ENCODE measurements at places on chromosomes 5 and 9.

- DNase-seq, result no peak
Measured at GRCh38 chr5:152052470-152052869, 127.8 kb upstream of the GLRA1 start.

- DNase-seq, result no peak
Measured at GRCh38 chr9:34508463-34508862, 14.3 kb downstream of the ENHO start.

GRCh38 chr9:31730398-31730797 is 654.0 kb upstream of the ACO1 start:
- no peak for DNase-seq

GRCh38 chr9:89975024-89975423 is 370.2 kb downstream of the GADD45G start:
- no peak for DNase-seq

DNA sequence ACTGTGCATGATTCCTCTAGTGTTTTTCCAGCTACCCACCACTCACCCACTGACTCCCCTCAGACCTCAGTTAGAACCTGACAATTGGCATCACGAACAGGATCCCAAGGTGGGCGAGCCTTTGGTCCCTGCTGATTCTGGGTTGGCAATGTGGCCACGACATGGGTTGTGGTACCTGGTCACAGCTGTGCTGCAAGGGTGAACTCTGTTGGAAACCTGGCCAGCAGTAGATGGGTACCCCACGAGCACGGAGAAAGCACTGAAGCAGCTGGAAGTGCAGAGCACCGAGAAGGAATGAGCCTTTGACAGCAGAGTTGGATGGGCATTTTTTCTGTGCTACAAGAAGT is 180.1 kb downstream of the PDE4D start:
- no peak for DNase-seq

- DNase-seq, result no peak
Measured at GRCh38 chr5:33337637-33337992, 103.2 kb upstream of the TARS1 start.

DNA sequence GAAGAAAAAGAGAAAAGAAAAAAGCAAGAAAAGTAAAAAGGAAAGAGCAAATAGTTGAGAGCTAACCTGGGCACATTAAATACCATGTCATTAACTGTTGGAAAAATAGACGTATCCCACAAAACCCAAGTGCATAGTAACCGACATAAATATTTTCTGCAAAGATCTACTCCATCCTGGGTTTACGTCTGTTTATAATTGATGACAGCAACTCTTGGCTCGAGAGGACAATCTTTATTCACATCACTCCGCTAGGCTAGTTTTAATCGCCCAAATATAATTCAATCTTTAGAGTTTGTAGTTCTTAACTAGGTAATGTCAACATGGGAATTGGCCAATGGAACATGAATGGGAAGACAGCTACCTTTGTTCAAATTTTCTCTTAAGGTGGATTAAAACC is 321.7 kb upstream of the TNC start:
- DNase-seq, result no peak

DNA sequence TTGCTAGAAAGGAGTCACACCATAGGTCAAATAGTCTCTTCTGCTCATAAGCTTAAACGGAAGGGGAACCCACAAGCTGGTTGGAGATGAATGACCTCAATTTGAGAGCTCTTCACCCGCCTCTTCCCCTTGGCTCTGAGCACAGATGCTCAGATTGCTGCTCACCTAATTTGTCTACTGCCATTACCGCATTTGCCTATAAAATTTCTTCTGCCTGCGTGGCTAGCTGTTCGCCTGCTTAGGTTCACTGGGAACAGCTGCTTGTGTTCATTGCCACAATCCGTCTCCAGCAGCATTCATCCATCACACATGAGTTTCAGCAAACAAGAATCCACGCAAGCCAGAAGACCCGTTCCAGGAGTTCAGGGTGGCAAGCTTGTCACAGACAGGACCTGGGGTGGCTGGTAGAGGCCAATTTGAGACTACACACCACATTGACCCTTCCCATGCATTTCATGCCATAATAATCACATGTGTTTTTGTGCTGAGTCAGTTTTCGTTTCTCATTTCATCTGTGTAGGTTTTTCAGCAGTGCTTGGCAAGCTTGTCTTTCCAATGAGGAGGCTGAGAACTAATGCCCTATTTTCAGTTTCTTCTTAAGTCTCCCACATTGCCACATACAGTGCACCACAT is 50.2 kb upstream of the DNAH5 start:
- no peak for DNase-seq

All from stimulated activated CD8-positive, alpha-beta memory T cell treated with anti-CD3 and anti-CD28 coated beads, Interleukin-2, amount 100 ng/mL, for 48 hours (primary cell).